ENCODE measurements at places on chromosomes 12 and 14. TPM values are rescaled to one million over a fixed set of nuclear protein-coding genes. Genes with fewer than 3 reads are reported as not detected.

Gene PARPBP
- polyA plus RNA-seq, result 10.3 TPM

DNA sequence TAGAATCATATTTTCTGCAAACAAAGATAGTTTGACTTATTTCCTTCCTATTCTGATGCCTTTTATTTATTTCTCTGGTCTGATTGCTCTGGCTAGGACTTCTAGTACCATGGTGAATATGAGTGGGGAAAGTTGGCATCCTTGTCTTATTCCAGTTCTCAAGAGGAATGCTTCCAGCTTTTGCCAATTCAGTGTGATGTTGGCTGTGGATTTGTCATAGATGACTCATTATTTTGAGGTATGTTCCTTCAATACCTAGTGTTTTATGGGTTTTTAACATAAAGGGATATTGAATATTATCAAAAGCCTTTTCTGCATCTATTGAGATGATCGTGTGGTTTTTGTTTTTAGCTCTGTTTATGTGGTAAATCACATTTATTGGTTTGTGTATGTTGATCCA is 139.4 kb upstream of the CNTN1 start:
- H3K27ac ChIP-seq, result no peak overlapping the region
- no peaks in the 10 kb centered on the region for H3K36me3 ChIP-seq
- no peaks in the 10 kb centered on the region for H3K4me1 ChIP-seq
- peak; percentile 7 for DNase-seq

- DNase-seq, result peak; percentile 58
- H3K27ac ChIP-seq, result peak overlapping the region; percentile 51
- H3K27me3 ChIP-seq, result no peaks in the 10 kb centered on the region
- peaks cover 4% of the 10 kb centered on the region for H3K36me3 ChIP-seq
- 0 out of 2 replicates have a peak overlapping the region, but pooled peaks have one; percentile 8 for H3K4me3 ChIP-seq
Measured at GRCh38 chr12:7937833-7938506, 2.0 kb upstream of the SLC2A3 start.

DNA sequence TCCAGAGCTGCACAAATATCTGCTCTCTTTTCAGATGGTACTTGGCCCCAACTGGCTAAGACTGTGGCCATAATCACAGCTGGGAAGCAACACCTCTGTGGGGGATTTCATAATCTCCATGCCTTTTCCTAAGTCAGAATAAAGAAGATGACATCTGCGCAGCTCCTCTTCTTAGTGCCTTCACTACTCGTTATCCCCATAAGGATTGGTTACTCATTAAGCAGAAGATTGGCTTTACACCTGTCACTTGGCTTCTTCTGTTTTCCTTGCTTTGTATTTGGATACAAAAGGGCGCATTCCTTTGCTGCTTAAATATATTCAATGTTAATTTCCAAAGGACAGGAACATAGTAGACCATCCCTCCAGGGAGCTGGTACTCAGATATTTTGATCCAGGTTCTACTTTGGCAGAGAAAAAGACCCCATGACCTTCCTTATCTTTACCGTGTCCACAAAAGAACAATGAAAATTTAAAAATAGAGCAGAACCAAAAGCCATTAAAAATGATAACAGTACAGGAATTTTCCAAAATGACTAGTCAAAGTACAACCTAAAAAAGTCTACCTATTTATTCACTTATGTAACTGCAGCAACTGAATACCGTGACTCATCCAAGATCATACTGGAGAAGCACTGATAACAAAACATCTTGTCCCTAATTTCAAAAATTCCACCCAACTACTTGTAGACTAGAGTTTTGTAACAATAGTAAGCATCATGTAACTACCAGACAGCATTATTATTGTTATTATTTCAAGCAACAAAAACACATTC is 352.3 kb upstream of the TMPO start:
- no peak overlapping the region for H3K4me3 ChIP-seq
- H3K4me1 ChIP-seq, result no peaks in the 10 kb centered on the region
- no peaks in the 10 kb centered on the region for H3K36me3 ChIP-seq
- H3K27ac ChIP-seq, result no peak overlapping the region
- no peaks in the 10 kb centered on the region for H3K27me3 ChIP-seq
